ENCODE measurements at places on chromosomes 6 and 20. TPM values are rescaled to one million over a fixed set of nuclear protein-coding genes. Genes with fewer than 3 reads are reported as not detected.

SLC13A3 gene
- total RNA-seq = 4.5 TPM

CDSN gene
- total RNA-seq = not detected

RPRD1B gene
- total RNA-seq = 21.6 TPM

ECT2L gene
- total RNA-seq = not detected

MYH7B gene
- total RNA-seq = 0.03 TPM

HINT3 gene
- 19.5 TPM for total RNA-seq

ULBP1 gene
- 0.40 TPM for total RNA-seq

LAMA5 gene
- 63.9 TPM for total RNA-seq

BACH2 gene
- total RNA-seq = 3.9 TPM
